ENCODE measurements at places on chromosomes 7 and 10. TPM values are rescaled to one million over a fixed set of nuclear protein-coding genes. Genes with fewer than 3 reads are reported as not detected.

The C10orf67 gene
- total RNA-seq = not detected

- H3K27me3 ChIP-seq = no peaks in the 10 kb centered on the region
- DNase-seq = no peak
- H3K4me3 ChIP-seq = no peak overlapping the region
- no peaks in the 10 kb centered on the region for H3K36me3 ChIP-seq
- H3K4me1 ChIP-seq = no peaks in the 10 kb centered on the region
Observed at GRCh38 chr10:132516771-132517725, 20.5 kb upstream of the INPP5A start.

- no peaks in the 10 kb centered on the region for H3K27me3 ChIP-seq
- no peak overlapping the region for H3K4me3 ChIP-seq
- H3K36me3 ChIP-seq = no peaks in the 10 kb centered on the region
- no peak for DNase-seq
- no peak overlapping the region for H3K27ac ChIP-seq
Observed at GRCh38 chr7:116097365-116098009, 66.9 kb upstream of the TFEC start.

DNA sequence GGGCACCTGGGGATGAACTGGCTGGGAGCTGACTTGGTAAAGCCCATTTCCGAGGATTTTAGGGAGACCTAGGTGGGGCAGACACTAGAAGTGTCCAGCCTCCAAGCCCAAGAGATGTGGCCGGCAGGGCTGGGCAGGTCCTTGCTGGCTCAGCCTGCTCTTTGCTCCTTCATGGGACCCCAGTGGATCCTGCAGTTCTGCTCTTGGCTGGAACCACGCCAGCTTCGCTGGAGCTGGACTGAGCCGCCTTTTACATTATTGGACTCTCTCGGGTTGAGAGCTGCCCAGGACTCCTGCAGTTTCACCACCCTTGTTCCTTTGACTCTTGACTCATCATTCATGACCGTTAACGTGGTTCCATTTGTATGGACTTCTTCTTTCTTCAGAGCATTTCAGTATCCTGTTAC lies 5.7 kb downstream of the PPIF start:
- peaks cover 21% of the 10 kb centered on the region for H3K4me1 ChIP-seq
- peaks cover 55% of the 10 kb centered on the region for H3K36me3 ChIP-seq
- H3K27me3 ChIP-seq = no peaks in the 10 kb centered on the region
- no peak for DNase-seq
- H3K4me3 ChIP-seq = no peak overlapping the region

GRCh38 chr7:37070471-37070870 lies 346.2 kb upstream of the AOAH start:
- H3K27me3 ChIP-seq = no peaks in the 10 kb centered on the region
- H3K4me3 ChIP-seq = no peak overlapping the region
- DNase-seq = no peak

- H3K4me1 ChIP-seq = no peaks in the 10 kb centered on the region
- no peaks in the 10 kb centered on the region for H3K27me3 ChIP-seq
- H3K36me3 ChIP-seq = no peaks in the 10 kb centered on the region
- no peak overlapping the region for H3K27ac ChIP-seq
- DNase-seq = no peak
Observed at GRCh38 chr10:29141761-29142160, 147.1 kb upstream of the LYZL1 start.

DNA sequence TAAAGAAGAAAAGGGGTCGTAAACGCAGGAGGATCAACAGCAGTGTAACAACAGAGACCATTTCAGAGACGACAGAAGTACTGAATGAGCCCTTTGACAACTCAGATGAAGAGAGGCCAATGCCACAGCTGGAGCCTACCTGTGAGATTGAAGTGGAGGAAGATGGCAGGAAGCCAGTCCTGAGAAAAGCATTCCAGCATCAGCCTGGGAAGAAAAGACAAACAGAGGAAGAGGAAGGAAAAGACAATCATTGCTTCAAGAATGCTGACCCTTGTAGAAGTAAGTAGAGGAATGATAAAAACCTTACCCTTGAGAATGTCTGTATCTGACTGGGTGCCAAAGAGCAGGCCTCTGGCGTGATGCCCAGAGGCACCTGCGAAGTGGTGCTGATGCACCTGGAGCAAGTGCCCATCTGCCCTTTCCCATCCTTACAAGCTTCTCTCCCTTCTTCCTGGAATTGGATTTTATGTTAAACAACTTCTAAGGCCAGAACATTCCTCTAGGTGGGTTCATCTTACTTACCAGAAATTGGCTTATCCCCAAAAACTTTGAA lies 86.4 kb upstream of the SAMD8 start:
- no peak overlapping the region for H3K4me3 ChIP-seq
- no peak for DNase-seq
- no peak overlapping the region for H3K27ac ChIP-seq
- no peaks in the 10 kb centered on the region for H3K4me1 ChIP-seq
- H3K36me3 ChIP-seq = peaks cover 55% of the 10 kb centered on the region
- no peaks in the 10 kb centered on the region for H3K27me3 ChIP-seq

- peaks cover 22% of the 10 kb centered on the region for H3K4me1 ChIP-seq
- H3K4me3 ChIP-seq = no peak overlapping the region
- no peaks in the 10 kb centered on the region for H3K36me3 ChIP-seq
- DNase-seq = no peak
Observed at GRCh38 chr7:7257899-7258692, 75.8 kb downstream of the C1GALT1 start.

GRCh38 chr10:42753507-42754154 lies 29.0 kb upstream of the BMS1 start:
- H3K27me3 ChIP-seq = peaks cover 12% of the 10 kb centered on the region
- peak overlapping the region; percentile 36 for H3K4me3 ChIP-seq
- peaks cover 13% of the 10 kb centered on the region for H3K4me1 ChIP-seq
- no peak overlapping the region for H3K27ac ChIP-seq
- H3K36me3 ChIP-seq = no peaks in the 10 kb centered on the region
- DNase-seq = no peak

The PRF1 gene
- total RNA-seq = 19.5 TPM

DNA sequence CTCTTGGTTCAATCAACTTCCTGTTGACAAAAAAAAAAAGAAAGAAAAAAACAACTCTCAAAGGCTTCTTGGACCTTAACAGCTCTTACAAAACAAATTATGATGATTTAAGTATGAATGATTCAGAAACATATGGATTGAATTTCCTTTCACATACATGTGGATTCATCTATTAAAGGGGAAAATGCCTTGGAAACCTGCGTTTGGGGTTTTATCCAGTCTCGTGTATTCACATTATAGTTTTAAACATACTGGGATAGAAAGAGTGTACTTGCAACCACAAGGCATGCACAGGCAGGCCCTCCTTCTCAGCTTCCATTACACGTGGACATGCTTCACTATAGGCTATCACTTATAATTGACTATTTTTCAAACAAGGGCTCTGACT lies 286.7 kb downstream of the INHBA start:
- no peaks in the 10 kb centered on the region for H3K36me3 ChIP-seq
- H3K4me1 ChIP-seq = no peaks in the 10 kb centered on the region
- H3K27ac ChIP-seq = no peak overlapping the region
- no peak overlapping the region for H3K4me3 ChIP-seq

- no peak for DNase-seq
- no peaks in the 10 kb centered on the region for H3K27me3 ChIP-seq
- H3K4me1 ChIP-seq = no peaks in the 10 kb centered on the region
- H3K36me3 ChIP-seq = no peaks in the 10 kb centered on the region
- no peak overlapping the region for H3K4me3 ChIP-seq
Observed at GRCh38 chr10:127151981-127152699, 44.3 kb downstream of the INSYN2A start.

- no peaks in the 10 kb centered on the region for H3K27me3 ChIP-seq
- H3K27ac ChIP-seq = no peak overlapping the region
- no peak for DNase-seq
Observed at GRCh38 chr7:515628-516027, 4.0 kb downstream of the PDGFA start.

The CTTNBP2 gene
- total RNA-seq = not detected

The TMEM178B gene
- total RNA-seq = 0.89 TPM

DNA sequence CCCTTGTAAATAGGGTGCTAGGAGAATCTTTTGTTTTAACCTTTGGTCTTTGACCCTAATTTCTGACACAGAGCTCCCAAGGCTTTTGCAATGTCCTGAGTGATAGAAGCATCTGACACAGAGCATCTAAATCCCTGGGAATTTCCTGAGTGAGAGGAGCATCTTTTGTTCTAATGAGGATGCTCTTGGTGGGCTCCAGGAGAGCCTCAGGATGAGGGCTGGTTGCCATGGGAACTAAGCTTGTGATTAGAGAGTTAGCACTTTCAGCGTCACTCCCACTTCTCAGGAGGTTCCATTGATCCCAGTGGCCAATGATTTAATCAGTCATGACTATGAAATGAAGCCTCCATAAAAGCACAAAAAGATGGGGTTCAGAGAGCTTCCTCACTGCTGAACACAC lies 264.8 kb downstream of the KIF20B start:
- no peaks in the 10 kb centered on the region for H3K27me3 ChIP-seq
- DNase-seq = no peak
- H3K27ac ChIP-seq = no peak overlapping the region
- H3K4me1 ChIP-seq = no peaks in the 10 kb centered on the region
- H3K4me3 ChIP-seq = no peak overlapping the region
